ENCODE measurements at places on chromosomes 1 and 21.

DNA sequence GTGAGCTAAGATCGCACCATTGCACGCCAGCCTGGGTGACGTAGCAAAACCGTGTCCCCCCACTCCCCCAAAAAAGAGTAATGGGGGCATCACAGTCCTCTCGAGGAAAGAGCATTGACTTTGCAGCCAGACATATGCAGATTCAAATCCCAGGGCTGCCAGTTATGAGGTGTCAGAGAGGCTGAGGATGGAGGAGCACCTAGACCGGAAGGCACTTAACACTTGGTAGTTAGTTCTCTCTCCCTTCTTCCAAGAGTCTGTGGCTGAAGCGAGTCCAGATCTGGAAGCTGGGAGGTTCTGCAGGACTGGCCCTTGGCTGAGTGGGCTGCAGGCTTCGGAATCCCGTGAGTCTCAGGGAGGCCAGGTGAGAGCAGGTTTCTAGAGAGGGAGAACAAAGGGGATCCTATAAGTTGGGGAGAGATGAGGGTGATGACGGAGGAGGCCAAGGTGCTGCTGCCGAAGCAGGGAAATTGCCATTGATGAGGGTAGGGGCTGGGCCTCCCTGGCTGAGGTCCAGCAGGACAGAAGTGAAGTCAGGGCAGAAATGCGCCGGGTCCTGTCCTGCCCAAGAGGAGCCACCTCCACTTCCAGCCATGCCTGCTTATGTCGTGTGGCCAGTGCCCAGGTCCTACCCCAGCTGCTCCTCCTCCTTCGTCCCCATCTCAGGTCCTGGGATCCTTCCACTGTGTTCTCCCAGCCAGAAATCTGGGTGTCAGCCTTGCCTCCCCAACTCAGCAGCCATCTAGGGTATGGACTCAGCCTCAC lies 13.3 kb upstream of the SPOCD1 start:
- no peak for DNase-seq

- no peak for DNase-seq
Measured at GRCh38 chr1:113275083-113275482, 115.2 kb upstream of the MAGI3 start.

- DNase-seq: no peak
Measured at GRCh38 chr1:30536530-30536929, 186.9 kb downstream of the MATN1 start.

DNA sequence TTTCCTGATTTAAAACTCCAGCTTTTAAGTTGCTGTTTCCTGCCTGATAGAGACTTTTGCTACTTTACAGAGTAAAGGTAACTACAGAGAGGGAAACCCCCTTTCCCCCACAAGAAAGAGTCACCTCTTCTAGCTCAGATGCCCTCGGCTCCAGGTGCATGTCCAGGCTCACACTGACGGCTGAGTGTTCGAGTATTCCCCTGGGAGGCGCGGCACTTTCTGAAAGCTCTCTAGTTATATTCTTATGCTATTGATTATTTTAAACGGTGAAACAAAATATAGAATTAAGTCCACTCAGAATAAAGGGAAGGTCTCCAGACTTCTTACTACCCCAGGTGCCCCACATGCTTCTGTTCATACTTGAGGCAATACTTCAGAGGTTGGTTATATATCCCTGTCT lies 160.3 kb upstream of the FMN2 start:
- no peak for DNase-seq

GRCh38 chr1:162151900-162152829 lies 82.7 kb downstream of the NOS1AP start:
- DNase-seq: no peak

GRCh38 chr1:103230061-103230460 lies 121.7 kb upstream of the COL11A1 start:
- DNase-seq: no peak

DNA sequence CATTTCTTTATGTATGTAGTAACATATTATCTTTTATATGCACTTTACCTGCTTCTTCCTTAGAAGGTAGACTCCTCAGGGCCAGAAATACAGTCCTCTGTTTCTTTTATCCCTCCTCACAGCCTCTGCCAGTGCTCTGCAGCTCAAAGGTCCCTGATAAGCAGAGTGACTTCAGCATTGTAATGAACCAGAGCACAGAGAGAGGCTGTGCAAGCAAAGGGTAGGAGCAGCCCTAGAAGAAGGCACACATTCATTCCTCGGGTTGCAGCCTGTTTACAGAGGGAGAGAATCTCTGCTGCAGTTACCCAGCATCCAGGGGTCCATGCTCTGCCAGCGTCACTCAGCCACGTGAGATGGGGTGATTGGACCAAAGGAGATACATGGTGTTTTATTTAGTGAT lies 101.1 kb downstream of the RHOU start:
- DNase-seq: no peak

GRCh38 chr1:5858246-5858645 lies 134.0 kb downstream of the NPHP4 start:
- no peak for DNase-seq

GRCh38 chr1:115330480-115331013 lies 7.5 kb downstream of the NGF start:
- no peak for DNase-seq

DNA sequence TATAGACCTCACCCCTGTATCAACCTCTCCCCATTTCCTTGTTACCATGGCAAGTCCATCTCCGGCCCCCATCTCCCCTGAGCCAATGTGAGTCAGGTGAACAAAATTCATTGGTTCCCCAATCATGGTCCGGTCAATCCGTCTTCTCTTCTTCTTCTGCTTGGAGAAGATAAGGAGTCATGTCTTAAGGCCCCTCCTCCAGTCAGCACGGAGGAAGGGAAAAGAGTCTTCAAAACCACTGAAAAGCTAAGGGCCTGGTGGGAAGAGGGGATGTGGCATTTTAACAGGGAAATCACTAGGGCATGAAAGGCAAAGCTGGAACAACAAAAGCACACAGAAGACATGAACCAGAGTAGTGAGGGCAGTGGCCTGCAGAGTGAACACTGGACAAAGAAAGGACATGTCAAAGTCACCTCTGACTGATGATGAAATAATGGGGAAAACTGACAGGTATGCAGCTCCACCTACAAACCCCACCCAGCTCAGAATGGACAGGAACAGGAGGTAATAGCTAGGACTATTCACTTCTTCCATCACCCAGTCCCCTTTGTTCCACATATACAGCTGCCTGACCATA lies 4.4 kb downstream of the CDC42SE1 start:
- DNase-seq: no peak

DNA sequence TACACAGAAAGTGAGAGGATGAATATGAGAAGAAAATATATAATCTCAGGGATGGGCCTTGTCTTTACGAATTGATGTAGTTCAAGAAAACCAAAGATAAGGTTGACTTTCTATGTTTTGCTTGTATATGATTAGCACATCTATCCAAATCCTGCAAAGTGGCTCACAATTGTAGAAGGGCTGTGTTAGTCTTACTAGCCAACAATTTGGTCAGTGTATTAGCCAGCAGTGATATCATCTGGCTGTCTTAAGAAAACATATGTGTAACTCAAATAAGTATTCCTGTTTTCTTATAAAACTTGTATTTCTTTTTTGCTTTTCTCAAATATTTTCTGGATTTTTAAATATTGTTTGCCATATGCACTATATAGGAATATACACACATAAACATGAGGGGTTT lies 5.5 kb downstream of the SDCCAG8 start:
- no peak for DNase-seq

GRCh38 chr21:29208682-29209059 lies 78.2 kb downstream of the MAP3K7CL start:
- no peak for DNase-seq

DNA sequence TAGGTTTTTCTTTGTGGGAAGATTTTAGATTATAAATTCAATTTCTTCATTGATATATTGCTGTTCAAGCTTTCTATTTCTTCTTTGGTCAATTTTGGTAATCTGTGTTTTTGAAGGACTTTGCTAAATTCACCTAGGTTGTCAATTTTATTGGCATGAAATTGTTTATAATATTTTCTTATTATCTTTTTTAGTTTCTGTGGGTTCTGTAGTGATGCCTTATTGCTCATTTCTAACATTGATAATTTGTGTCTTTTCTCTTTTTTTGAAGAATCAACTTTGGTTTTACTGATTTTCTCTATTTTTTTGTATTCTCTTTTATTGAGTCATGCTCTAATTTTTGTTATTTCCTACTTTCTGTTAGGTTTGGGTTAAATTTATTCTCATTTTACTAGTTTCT lies 123.2 kb downstream of the ADSS2 start:
- no peak for DNase-seq

- no peak for DNase-seq
Measured at GRCh38 chr1:43054961-43055360, 96.3 kb upstream of the SLC2A1 start.

All from stimulated activated CD8-positive, alpha-beta memory T cell treated with anti-CD3 and anti-CD28 coated beads, Interleukin-15, amount 100 ng/mL, for 24 hours (primary cell).